ENCODE measurements at places on chromosomes 1 and 21.

DNA sequence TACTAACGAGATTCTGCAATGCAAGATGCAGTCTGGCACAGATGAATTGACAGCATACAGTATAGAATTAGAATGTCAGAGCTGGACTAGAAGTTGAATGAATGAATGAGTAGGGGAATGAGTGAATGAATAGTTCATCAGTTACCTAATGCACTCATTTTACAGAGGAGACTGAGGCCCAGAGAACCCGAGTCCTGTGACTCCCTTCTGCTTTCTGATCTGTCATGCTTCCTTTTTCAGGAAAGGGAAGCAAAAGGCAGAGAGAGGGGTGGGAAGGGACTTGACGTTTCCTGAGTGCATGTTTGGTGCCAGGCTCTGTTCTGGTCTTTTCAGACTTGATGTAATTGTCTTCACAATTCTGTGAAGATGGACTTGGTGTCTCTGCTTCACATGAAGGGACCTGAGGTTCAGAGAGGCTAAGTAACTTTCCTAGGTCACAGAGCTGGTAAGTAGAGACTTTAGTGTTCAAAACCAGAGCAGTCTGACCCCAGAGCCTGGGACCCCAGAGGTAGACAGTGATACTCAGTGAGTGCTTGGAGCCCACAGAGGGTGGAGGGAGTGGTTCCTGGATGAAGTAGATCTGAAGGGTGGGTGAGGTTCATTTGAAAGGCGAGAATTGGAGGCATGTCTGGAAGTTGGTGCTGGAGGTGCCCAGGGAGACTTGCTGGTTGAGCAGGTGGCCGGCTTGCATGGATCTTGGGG lies 8.0 kb upstream of the MEX3A start:
- no peak for DNase-seq

DNA sequence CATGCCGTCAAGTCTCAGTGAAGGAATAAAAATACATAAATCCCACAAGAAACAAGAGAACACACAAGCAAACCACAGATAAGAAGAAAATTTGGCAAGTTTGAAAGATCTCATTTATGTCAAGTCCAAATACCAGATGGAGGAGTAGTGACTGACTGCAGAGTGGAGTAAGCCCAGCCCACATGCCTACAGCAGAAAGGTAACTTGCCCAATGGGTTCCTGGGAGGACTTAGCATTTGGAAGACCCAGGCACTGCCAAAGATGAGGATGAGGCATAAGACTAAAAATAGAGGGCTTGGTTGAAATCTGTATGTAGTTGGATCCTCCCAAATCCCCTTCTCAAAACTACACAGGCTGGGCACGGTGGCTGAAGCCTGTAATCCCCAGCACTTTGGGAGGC lies 70.8 kb downstream of the ZNF648 start:
- DNase-seq, result no peak

DNA sequence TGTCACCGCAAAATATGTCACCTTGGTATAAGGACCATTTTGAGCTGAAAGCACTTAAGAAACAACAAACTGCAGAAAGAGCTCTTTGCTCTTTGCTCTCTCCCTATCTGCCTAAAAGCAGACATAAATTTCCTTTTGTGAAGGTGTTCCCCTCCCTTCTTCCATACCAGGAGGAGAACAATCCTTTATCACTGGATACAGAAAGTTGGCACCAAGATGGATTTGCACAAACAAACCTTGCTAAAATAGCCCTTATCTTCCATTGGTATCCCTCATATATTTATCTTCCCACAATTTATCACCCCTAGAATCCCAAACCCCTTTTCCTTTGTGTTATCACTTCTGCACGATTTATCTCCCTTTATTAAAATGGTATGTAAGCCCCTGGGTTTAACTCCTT lies 51.4 kb downstream of the DPYD start:
- DNase-seq, result no peak

- no peak for DNase-seq
Observed at GRCh38 chr1:107451715-107452114, 310.9 kb downstream of the NTNG1 start.

DNA sequence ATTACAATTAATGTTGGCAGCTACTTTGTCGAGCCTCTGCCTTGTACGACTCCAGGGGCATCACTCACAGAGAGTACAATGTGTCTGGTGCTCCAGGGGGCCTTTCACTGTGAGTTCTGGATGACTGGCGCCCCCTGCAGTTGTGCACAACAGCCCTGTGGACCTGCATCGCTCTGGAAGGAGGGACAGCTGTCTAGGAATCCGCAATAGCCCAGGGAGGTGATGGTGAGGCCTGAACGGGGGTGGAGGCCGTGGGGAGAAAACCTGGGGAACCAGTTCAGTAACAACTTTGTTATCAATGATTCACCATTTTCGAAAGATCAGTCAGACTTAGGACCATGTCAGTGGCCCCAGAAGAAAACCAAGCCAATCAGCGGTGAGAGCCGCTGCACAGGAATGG lies 189.1 kb downstream of the KAZN start:
- DNase-seq, result no peak

DNA sequence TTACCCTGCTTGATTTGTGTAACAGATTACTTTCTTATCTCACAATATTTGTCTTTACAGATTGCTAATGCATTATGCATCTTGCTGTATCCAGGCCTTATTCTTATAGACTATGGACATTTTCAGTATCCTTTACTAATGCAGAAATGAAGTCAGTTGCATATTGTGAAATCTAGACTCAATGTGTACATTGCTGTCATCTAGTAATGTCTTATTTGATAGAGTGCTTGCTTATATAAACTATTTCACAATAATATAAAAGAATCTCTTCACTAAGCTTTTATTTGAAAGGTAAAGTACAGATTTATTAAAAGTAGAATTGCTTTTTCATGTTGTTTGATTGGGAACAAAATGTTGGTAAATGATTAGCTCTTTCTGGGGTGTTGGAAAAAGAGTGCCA lies 39.6 kb downstream of the ALG6 start:
- DNase-seq, result no peak

GRCh38 chr1:108679586-108680213 lies 12.4 kb upstream of the PRPF38B start:
- no peak for DNase-seq

DNA sequence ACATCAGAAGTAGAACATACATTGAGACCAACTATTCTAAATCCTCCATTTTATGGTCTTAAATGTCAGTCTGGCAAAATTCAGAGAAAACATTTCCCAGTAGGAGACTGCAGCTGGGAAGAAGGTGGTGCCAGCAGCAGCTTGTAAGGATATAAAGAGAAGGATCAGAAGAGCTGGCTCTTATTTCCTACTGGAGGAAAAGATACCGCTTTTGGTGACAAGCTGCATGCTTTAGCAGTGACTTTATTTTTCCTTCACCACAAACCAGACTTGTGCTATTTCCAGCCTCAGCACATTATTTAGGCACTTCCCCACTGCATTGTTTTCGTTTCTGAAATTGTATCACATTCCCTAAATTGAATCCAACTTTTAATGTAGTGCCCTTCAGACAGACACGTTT lies 28.4 kb downstream of the RNF11 start:
- no peak for DNase-seq

GRCh38 chr1:192378276-192378675 lies 61.5 kb downstream of the RGS21 start:
- no peak for DNase-seq

GRCh38 chr1:205262731-205263171 lies 35.0 kb downstream of the TMCC2 start:
- no peak for DNase-seq

DNA sequence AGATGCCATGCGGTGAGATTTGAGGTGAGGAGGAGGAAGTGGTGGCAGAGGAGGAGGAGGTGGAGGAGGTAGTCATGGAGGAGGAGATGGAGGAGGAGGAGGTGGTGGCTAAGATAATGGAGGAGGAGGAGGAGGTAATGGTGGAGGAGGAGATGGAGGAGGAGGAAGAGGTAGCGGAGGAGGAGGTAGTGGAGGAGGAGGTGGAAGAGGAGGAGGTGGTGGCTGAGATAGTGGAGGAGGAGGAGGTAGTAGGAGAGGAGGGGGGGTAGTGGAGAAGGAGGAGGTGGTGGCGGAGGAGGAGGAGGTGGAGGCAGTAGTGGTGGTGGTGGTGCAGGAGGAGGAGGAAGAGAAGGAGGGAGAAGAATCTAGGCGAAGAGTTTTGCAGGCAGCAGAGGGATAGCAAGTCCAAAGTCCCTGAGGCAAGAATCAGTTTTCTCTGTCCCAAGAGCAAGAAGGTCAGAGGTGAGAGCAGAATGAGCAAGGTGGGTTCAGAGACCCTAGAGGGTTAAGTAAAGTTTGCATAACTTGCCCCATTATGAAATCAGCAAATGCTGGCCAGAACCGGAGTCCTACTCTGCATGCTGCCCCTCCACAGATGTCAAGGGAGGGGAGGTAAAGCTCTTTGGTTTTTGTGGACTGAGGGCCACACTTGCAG lies 38.9 kb upstream of the GNPAT start:
- no peak for DNase-seq

GRCh38 chr21:35987475-35987874 lies 72.9 kb downstream of the SETD4 start:
- no peak for DNase-seq

DNA sequence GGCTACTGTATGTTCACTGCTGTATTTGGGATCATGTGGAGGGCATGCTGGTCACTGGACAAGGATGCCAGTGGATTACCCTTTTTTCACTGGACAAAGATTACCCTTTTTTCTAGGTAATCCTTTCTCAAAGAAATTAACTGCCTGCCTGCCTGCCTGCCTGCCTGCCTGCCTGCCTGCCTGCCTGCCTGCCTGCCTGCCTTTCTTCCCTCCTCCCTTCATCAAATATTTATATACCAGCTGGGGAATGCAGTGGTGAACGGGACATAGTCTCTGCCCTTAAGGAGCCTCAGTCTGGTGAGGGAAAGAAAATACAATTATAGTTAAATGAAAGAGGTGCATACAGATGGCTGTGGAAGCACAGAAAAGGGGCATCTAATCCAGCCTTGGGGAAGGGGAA lies 85.0 kb downstream of the PGM1 start:
- no peak for DNase-seq

GRCh38 chr1:164177118-164177517 lies 381.9 kb upstream of the PBX1 start:
- no peak for DNase-seq

- no peak for DNase-seq
Observed at GRCh38 chr1:30437059-30437576, 286.3 kb downstream of the MATN1 start.

DNA sequence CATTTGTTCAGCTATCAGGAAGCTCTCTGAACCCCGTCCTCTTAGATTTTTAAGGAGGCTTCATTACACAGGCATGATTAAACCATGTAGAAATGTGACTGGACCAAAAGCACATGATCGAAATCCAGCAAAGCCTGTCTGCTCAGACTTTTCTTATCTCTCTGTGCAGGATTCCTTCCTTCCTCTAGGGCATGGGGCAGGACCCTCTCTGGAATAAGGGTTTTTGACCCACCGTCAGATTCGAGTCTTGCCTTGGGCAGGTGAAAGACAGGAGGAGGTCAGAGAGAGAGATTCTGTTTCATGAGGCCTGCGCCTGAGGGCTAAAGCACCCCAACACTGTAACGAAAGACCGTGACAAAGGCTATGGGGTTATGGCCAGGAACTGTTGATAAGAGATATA lies 136.8 kb downstream of the RHOU start:
- no peak for DNase-seq

DNA sequence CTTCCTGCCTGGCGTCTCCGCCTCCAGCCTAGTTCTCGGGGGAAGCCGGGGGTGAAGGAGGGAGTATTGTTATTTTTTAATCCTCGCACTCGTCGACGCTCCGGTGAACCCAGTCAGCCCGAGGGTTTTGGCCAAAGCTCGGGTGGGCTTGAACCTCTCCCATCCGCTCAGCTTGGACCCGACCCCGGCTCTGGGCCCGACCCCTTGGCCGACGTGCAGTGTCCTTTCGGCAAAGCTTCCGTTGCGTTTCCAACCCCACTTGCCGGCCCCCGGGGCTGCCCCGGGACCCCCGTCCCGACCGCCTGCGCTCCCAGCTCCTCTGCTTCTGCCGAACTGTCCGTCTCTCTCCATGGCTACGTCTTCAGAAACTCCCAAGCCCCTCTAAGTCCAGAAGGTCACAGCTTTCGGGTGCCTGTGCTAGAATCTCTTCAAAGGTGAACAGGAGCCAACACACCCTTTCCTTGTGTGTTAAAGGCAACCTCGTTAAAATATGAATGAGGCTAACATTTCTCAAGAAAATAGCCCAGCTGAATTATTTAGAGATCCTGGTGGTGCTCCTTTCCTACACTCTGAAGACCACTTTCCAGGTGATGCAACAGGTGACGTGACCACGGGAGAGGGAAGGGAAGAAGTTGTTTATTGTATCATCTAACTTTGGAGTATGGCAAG lies 647 bp downstream of the DESI2 start:
- DNase-seq, result peak; percentile 5

Data from CD4-positive, alpha-beta T cell treated with Interleukin-1 beta for 1 hour (primary cell).